IPS DF 19.7 (cell line): ENCODE measurements at places on chromosomes 2 and 18.

DNA sequence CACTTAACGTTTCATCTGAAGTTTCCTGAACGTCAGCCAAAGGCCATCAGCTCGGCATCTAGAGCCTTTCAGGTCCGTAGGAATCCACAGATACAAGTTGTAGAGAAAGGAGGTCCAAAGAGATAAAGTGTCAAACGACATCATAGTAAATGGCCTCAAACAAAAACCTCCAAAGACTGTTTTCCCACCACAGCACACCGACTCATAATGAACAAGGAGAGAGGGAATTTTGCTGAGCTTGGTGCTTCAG, 150.3 kb downstream of the PXDN start:
- no peak for DNase-seq

- no peak for DNase-seq
These were observed 81.7 kb downstream of the MGAT5 start for GRCh38 chr2:134335601-134336000.

- no peak for DNase-seq
These were observed 118.5 kb upstream of the COL5A2 start for GRCh38 chr2:189298038-189298437.

DNA sequence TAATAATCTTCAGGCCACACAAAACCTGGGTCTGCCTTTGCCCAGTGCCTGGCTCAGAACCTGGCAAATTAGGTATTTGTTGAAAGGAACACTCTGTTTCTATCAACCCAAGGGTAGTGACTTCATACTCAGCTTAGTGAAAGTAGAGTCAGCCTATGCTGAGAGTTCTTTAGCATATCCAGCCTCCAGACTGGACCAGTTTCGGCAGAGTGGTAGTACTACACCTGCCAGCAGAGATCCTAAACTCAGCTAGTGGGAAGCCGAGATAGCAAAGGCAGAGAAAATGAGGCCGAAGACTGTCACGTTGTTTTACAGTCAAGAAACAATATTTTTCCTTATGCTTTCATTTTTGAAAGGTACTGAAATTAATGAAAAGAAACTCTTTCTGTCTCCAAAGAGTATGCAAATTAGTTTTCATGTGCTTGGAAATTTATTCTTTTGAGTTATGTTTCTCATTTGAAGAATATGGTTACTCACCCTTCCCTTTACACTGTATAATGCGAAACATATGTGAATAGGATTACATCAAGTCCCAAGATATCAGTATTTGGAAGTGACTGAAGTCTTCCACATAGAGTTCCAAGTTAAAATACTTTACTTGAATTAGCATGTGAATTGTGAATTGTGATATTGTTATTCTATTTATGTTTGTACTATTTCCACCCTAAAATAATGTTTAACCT, 52.2 kb upstream of the UGP2 start:
- DNase-seq, result no peak

- DNase-seq, result no peak
These were observed 163.8 kb downstream of the RBM43 start for GRCh38 chr2:151097895-151098294.

DNA sequence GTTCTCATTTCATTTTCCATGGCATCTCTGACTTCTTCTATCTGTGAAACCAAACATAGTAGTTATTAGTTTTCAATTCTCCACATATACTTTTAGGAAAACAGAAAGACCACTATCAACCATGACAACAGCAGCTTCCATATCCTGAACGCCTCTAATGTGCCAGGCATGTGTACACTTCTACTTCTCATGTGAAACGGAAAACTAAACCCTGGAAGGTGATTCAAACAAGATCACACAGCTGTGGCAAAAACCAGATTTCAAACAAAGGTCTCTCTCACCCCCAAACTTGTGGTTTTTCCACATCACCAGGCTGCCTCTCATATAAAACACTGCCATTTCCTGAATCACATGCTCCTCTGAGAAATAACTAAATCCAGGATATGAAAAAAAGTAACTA, 41.8 kb downstream of the PTCD3 start:
- DNase-seq, result no peak

GRCh38 chr2:204643326-204643725, 98.1 kb downstream of the PARD3B start:
- no peak for DNase-seq

DNA sequence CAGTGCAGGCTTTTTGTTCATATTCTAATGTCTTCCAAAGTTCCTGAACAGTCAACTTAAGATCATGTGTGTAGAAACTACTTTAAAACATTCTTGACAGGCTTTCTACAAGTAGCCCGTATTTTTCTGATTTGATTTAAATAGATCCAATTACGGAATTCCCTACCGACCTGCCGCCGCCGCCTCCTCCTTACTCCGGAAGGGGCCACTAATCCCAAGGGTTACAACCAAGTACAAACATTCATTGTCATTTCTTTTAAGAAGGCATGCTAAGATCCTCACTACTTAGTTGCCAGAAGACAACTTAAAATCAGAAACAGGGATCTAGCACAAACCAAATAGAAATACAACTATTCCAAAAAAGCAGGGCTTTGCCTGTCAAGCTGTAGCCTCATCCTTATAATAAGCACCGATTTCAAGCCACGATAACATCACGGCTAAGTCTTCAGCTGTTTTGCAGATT, 784 bp downstream of the WDR33 start:
- no peak for DNase-seq

DNA sequence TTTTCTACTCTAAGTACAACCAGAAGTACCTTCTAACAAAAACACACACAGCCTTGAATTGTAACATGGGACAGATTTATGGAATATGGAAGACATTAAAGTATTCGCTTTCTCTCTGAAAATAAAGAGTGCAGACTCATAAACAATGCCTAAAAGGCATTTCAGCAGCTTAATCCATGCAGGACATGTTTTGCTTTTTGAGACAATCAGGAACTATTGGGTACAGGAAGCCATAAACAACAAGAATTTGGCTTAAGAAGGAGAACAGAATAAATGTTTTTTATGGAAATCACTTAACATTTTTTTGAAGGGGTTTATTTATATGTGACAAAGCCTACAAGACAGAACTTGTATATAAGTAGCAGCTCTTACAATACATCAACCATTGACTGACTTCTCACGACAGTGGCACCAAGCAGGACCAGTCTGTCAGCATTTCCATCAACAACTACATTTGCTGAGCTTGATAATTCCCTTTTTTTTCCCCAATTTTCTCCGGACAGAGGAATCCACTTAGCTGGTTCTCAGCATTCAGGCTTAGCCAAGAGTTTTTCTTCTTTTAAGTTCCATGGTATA, 140.1 kb downstream of the EXOC6B start:
- no peak for DNase-seq

DNA sequence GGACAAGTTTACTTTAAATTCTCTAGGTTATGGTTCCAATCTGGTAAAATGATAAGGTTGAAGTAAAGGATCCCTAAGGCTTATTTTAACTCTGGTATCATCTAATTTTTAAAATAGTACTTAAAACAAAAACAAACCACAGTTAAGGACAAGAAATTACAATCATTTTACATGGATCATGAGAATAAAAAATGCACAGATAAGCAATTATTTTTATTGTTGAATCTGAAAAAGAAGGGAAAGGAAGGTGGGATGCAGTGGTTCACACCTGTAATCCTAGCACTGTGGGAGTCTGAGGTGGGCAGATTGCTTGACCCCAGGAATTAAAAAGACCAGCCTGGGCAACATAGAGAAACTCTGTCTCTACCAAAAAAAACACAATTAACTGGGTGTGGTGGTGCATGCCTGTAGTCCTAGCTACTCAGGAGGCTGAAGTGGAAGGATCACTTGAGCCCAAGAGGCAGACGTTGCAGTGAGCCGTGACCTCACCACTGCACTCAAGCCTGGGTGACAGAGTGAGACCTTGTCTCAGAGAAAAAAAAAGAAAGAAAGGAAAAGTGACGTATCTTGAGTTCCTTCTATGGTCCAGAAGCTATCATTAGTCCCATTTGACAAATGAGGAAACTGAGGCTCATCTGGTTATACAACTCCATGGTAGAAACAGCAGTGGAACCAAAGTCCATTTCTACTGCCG, 2.5 kb downstream of the TNFAIP6 start:
- DNase-seq, result no peak

DNA sequence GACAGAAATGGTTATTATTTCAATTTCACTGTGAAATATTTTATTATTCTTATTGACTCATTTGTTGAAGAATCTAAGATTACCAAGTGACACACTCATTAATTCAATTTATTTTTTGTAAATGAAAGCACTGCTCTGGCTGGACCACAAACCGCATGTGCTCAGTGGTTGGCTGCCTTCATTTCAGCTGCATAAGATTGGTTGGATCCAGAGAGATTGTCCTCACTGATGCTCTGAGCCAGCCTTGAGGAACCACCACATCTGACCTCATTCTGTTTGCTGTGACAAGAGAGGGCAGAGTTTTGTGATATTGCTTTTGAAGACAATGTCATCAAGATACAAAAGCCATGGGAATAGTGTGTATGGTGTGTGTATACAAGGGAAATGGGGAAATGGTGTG, 192.1 kb downstream of the CYRIA start:
- no peak for DNase-seq

GRCh38 chr2:15799432-15799827, 140.9 kb upstream of the MYCN start:
- no peak for DNase-seq

DNA sequence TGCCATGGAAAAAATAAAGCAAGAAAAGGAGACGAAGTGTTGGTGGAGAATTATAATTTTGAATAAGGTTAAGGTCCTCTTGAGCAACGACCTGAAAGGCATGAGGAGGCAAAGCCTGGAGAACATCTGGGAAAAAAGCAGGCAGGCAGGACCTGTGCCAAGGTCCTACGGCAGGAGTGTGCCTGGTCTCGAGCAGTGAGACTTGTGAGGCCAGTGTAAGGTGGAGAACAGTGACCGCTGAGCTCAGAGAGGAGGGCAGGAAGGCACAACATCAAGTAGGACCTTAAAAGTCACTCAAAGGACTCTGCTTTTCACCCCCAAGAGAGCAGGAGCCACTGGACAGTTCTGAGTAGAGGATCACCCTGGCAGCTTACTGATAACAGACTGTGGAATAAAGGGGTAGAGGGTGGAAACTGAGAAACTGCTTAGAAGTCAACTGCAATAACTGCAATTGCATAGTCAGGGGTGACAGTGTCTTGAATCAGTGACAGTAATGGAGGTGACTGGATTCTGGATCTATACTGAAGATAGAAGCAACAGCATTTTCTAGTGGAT, 3.5 kb downstream of the NOL10 start:
- DNase-seq, result no peak

DNA sequence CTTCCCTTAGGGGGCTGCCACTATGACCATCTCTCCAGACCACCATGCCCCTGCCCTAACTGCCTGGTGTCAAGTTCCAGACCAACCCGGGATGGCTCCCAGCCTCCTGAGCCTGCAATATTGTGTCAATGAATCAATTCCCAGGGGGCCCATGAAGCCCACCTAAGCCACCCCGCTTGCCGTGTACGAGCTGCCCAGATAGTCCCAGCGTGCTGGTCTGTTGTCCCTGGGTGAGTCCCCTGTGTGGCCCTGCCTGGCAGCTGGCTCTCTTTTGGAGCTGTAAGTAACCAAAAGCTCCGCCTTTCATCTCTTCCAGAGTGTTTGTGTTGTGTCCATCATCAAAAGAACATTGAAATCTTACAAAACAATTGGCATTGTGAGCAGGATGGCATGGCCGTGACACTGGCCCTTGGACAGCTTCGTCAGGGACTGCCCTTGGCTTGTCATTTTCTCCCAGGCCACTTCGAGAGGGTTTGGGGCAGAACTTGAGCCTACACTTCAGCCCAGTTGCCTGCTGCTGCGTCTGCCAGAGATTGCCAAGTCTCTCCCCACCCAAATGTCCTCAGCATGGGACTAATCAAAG, 11.3 kb upstream of the MAL start:
- no peak for DNase-seq

- DNase-seq, result no peak
These were observed 2.3 kb downstream of the KRCC1 start for GRCh38 chr2:88053296-88053695.

- no peak for DNase-seq
These were observed 1627.6 kb upstream of the ZEB2 start for GRCh38 chr2:146147448-146148012.

DNA sequence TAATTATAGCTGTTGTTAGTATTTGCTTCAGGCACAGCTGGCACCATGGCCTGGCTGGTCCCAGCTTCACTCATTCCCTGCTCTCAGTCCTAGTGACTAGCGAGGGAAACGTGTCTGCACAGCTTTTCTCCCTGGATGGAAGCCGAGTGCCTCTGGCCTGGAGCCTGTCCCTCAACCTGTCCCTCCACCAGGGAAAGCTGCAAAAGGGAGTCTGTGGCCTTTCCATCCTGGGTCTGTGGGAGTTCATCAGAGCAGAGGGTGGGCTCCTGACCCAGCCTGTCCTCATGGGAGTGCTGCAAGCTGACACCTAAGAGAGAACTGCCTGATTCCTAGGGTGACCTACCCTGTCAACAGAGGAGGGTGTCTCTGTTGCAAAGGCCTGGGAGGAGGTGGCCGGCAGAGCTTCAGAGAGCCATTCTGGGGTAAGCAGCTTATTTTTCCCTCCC, 118.3 kb downstream of the CAPN13 start:
- no peak for DNase-seq

- DNase-seq, result no peak
These were observed 20.3 kb downstream of the COBLL1 start for GRCh38 chr2:164821338-164821737.

DNA sequence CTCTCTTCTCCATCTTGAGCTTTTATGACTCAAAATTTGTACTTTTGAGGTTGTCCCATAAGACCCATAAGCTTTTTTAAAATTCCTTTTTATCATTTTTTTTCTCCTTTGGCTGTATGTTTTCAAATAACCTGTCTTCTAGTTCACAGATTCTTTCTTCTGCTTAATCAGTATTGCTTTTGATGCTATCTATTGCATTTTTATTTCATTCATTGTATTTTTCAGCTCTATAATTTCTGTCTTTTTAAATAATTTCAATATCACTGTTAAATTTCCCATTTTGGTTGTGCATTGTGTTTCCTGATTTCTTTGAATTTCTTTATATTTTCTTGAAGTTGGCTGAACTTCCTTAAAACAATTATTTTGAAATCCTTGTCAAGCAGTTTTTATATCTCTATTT, 4.8 kb upstream of the XDH start:
- DNase-seq, result no peak

- DNase-seq, result no peak
These were observed 41.6 kb upstream of the GPR39 start for GRCh38 chr2:132374961-132375360.

GRCh38 chr2:31023541-31023940, 114.7 kb downstream of the GALNT14 start:
- DNase-seq, result no peak

- no peak for DNase-seq
These were observed 68.4 kb downstream of the CCDC148 start for GRCh38 chr2:158388159-158388558.

DNA sequence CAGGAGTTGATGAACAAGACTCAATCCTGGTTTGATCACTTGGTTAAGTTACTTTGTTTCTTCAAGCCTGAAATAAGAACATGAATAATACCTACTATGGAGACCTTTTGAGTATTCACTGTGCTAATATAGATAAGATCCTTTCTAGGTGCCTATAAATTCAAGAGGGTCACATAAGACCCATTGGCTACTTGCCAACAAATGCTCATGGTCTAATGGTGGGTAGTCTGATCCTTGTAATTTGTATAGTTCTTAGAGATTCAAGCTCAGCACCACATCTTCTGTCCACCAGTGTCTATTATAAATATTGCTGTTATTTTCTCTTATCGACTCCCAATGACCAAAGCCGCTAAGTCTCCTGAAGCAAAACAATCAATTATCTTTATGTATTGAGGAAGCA, 27.4 kb upstream of the ACSL3 start:
- no peak for DNase-seq

- no peak for DNase-seq
These were observed 60.8 kb upstream of the TXNDC2 start for GRCh38 chr18:9824952-9825371.
